ENCODE measurements at places on chromosomes 1 and 21.

- DNase-seq, result no peak
Measured at GRCh38 chr1:167441222-167441621, 77.1 kb downstream of the CD247 start.

- DNase-seq, result no peak
Measured at GRCh38 chr21:25428537-25428936, 178.7 kb downstream of the MRPL39 start.

GRCh38 chr1:161499099-161500039, 5.9 kb upstream of the FCGR2A start:
- DNase-seq, result no peak

DNA sequence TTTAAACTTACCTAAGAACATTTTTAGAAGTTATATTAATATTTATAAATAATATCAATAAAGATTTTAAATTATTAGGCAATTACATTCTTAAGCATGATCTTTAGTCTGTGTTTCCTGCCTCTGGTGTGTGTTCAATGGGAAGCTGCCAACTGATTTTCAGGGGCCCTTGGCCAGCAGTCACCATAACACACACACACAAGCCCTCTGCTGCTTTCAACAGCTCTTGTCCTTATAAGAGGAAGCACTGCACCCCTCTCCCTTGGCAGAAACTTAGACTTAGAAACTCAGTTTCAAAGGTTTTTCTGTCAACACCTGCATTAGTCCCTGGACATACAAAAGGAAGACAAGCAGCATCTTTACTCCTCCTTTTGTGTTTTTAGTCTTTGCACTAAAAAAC, 81.4 kb downstream of the VAV3 start:
- no peak for DNase-seq

DNA sequence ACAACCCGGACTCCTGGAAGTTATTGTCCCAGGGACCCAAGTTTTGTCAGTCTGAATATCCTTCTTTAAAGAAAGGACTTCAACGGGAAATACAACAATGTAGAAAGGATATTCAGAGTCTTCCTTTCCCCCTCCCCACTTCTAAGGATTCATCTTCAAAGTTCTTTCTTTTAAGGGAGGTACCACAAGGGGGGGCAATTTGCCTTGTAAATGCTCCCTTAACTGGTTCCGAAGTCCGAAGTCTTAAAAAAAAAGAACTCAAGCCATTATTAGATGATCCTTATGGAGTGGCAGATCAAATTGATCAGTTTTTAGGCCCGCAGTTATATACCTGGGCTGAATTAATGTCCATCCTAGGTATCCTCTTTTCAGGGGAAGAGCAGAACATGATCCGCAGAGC, 47.0 kb downstream of the SERINC2 start:
- DNase-seq, result no peak

GRCh38 chr1:42753070-42753469, 13.0 kb upstream of the CLDN19 start:
- DNase-seq, result no peak

DNA sequence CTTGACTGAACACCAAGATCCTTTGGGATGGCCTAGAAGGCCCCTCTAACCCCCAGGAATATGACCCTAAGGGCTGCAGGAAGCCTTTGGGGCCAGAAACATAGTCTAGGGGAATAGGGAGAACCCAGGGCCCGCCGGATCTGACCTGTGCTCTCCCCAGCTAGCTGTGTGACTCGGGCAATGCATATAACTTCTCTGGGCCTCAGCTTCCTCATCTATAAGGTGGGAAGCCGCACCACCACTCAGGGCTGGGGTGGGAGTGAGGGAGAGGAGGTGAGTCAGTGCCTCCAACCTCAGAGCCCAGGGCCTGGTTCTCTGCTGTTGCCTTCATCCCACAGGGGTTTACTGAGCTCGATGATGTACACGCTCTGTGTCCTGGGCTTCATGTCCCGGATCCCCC, 434.4 kb downstream of the PTPRU start:
- no peak for DNase-seq

- no peak for DNase-seq
Measured at GRCh38 chr21:33018707-33019465, 6.8 kb upstream of the OLIG2 start.

DNA sequence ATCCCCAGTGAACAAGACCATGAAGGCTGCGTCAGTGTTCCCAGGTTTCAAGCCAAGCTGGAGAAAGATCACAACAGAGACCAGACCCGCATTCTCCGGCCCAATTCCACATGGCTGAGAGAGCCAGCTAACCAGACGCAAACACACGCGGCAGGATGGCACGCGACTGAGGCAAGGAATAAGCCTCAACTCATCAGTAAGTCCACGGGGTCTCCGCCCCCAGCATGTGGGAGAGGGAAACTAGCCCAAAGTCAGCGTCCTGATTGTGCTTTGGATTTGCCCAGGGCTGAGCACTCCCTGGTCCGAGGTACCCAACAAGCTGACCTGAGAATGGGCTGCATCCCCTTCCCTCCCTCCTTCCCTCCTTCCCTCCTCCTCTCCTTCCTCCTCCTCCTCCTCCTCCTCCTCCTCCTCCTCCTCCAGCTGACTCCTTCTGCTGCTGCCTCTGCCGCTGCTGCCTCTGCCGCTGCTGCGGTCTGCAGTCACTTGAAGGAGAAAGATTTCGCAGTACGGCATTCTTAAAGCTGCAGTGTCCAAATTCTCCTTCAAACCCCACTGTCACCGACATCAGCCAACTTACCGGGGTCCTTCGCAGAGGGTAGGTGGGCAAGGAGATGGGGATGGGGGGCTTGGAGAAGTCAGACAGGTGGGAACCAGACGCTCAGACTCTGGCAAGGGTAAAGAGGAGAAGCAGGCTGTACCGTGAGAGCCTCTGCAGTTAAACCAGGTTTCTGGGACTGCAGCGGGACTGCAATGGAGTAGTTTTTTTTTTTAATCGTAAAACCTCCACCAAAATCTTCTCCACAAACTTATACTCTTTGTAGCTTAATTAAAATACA, 33.0 kb upstream of the H6PD start:
- DNase-seq, result no peak

Measured in cerebellar nuclear complex (tissue), 1 donor.